NCI-H460 (cell line): ENCODE measurements at places on chromosomes 4 and X.

GRCh38 chr4:154329939-154330338 is 161.7 kb downstream of the DCHS2 start:
- no peak for DNase-seq

- DNase-seq, result no peak
Observed at GRCh38 chr4:125770814-125771398, 456.2 kb downstream of the FAT4 start.

- no peak for DNase-seq
Observed at GRCh38 chr4:62210486-62210885, 1010.4 kb downstream of the ADGRL3 start.

DNA sequence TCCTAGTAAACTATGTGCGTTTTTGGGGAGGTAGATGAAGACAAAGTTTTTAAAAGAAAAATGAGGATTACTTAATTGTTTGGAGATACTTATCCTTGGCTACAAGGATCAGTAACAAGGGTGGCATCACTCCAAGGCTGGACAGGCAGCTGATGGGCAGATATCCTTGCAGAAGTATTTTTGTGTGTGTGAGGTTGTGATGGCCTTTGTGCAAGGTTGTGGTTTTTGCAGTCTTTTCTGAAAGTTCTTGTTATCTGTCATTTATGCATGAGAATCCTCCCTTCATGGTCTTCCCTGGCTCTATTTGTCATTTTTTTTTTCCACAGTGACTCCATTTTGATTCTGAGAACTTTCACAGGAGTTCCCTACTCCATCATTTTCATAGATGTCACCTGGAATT is 96.0 kb upstream of the C1GALT1C1 start:
- DNase-seq, result no peak

- DNase-seq, result no peak
Observed at GRCh38 chr4:112266823-112267222, 18.9 kb downstream of the TIFA start.

- no peak for DNase-seq
Observed at GRCh38 chr4:141657550-141658250, 21.3 kb downstream of the IL15 start.

DNA sequence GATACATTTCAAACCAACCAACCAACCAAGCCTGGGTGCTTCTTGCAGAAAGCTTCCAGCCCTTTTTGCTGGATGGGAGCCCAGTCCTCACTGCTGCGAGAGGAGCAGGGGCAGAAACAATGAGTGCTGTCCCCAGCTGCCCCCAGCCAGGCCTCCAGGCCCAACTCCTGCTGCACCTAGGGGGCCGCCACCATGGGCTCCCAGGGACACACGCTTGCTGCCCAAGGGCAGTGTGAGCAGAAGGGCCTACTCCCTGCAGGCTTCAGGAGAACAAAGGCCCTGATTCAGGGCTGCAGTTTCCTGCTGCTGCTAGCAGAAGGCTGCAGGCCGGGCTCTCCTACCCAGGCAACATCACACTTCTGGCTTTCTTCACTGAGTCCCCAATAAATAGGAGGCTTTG is 37.7 kb upstream of the ENPP6 start:
- DNase-seq, result no peak

DNA sequence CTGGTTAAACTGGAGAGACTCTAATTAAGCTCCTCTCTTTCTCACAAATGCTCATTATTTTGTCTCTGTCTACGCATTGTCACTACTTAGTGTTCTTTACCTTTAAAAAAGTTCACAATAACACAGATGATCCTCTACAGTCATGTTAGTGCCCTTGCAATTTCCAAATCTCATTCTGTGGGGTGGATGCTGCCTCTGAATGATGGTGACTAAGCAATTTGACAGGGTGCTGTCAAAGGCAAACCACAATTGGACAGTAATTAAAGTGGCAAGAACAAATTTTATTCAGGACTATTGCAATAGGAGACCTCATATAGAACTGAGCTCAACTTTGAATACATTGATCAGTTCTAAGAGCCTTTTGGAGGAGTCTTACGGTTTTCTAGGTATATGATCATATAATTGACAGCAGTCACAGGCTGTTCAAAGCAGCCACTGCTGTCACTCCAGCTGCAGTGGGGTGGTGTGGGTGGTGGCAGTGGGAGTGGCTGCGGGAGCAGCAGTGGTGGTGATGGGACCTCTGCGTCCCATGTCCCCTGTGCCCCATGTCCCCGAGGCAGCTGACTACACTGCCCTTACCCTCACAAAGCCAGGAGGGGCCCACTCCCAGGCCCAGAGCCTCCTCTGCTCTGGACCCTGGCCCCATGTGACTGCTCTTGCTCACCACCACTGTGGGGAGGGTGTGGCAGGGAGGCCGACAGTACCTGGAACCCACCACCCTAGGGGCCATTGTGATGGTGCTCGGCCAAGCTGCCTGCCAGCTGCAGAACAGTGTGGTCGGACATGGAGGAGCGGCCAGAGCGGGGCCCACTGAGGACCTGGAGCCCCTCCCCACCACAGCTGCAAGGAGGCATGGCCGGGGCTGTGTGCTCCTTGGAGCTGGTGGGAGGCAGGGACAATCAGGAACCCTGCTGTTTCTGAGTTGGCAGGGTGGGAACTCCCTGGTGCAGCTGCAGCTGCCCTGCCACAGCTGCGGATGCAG is 30.4 kb upstream of the PAGE1 start:
- DNase-seq, result peak; percentile 8

GRCh38 chr4:183445097-183445428 is 627 bp downstream of the CDKN2AIP start:
- no peak for DNase-seq

DNA sequence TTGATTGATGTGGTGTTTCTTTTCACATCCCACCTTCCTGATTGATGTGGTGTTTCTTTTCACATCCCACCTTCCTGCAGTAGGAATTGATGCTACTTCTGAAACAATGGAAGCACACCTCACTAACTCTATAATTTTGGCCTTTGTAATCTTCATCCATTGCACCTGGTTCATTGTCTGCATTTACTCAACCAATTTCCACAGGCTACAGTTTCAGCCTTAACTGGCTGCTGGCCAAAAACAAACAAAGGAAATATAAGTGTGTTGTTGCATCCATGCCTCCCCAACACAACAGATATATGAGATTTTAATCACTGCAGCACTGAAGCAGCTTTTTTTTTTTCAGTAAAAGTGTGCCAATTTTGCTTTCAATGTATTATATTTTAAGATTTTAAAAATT is 867.6 kb upstream of the PCDH7 start:
- no peak for DNase-seq

DNA sequence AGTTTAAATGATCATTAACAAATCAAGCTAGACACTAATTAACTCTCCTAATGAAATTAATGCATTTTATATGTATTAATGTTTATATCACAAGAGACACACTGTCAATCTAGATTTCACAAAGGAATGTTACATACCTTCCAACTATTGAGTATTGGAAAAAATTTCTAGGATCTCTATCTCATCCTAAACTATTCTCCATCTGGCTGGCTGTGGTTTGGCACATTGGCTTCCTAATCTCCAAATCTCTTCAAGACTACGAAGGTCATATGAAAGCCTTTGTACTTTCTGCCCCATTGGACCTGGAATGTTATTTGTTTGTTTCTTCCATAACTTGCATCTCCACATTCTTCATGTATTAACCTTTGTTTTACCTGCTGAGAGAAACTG is 1160.0 kb downstream of the ADGRL3 start:
- DNase-seq, result no peak

- DNase-seq, result no peak
Observed at GRCh38 chr4:138021139-138021830, 220.9 kb downstream of the SLC7A11 start.

GRCh38 chr4:3791910-3792542 is 25.8 kb downstream of the ADRA2C start:
- peak; percentile 16 for DNase-seq

DNA sequence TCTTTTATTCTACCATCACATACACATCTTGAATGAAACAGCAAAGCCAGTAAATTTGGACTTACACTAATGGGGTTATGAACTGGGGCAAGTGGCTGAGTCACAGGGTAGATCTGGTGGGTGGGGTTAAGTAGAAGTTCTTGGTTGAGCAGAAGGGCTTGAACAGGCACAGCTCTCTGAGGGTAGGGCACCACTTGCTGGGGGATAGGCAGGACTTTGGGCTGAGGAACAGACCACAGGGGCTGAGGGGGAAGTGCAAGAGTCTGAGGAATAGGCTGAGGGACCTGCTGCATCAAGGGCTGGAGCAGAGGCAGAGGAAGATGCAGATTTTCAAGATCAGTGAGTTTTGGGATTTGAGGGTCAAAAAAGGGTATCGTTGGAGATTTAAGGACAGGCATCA is 8.3 kb downstream of the CSN2 start:
- no peak for DNase-seq

DNA sequence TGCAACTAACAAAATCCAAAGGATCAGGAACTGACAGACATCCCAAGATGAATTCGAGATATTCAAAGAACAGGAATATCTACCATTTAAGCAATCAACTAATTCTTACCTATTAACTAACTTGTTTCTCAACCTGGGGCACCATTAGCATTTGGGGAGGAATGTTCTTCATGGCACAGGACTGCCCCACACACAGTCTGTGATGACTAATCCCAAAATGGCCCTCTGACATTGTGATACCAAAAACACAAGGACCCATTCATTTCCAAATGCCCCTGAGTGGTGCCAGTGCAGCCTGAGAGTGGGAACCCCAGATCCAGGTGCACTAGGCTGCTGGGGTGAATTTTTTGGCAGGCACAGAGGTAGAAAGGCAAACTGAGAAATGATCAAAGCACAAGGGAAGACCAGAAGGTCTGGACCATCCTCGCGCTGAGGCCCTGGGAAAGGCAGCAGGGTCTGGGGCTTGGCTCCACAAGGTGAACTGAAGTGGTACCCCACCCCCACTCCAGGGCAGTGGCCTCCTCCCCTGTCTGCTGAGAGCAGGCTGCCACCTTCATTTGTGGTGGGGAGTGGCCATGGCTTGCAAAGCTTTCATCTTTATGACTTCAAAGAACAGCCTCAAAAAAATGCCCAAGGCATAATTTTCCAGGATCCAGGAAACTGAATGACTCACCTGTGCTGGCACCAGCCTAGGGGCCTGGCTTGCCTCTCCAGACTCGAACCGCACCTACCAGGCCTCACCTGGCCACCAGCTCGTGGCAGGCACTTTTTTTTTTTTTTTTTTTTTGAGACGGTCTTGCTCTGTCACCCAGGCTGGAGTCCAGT is 122.4 kb downstream of the BCOR start:
- DNase-seq, result no peak
